NCI-H345 (cell line): ENCODE measurements at places on chromosomes 7 and 10.

DNA sequence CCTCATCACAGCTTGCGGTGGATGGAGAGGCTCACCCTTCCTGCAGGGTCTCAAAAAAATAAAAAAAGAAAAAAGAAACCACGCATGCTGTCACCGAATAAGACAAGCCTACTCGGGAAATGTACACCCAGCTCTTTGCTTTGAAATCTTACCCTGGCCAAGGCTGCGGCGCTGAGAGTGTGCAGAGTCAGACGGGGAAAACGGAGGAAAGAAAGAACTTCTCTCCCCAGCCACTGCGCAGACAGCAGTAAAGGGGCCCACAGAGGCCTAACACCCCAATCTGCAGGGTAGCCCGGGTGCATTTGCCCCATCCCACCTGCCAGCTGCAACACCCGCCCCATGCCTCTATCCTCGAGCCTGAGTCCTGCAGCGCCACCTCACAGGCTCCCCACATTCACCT, 14.8 kb downstream of the SLIT1 start:
- DNase-seq, result no peak

- no peak for DNase-seq
Observed at GRCh38 chr7:87574630-87575029, 26.1 kb downstream of the ABCB1 start.

DNA sequence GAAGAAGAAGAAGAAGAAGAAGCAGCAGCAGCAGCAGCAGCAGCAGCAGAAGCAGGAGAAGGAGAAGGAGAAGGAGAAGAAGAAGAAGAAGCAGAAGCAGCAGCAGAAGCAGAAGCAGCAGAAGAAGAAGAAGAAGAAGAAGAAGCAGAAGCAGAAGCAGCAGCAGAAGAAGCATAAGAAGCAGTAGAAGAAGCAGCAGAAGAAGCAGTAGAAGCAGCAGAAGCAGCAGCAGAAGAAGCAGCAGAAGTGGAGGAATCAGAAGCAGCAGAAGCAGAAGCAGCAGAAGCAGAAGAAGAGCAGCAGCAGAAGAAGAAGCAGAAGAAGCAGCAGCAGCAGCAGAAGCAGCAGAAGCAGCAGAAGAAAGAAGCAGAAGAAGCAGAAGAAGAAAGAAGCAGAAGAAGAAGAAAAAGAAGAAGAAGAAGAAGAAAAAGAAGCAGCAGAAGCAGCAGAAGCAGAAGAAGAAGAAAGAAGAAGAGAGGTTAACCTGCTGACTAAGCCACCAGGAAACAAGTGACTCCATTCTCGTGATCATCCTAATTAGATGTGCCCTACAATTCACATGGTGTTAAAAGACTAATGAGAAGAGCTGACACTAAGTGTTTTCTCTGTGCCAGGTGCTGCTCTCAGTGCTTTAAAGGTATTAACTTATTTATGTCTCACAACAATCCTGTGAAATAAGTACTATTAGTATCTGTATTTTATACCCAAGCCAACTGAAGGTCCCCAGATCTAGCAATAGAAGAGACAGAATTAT, 11.6 kb downstream of the CDNF start:
- no peak for DNase-seq

DNA sequence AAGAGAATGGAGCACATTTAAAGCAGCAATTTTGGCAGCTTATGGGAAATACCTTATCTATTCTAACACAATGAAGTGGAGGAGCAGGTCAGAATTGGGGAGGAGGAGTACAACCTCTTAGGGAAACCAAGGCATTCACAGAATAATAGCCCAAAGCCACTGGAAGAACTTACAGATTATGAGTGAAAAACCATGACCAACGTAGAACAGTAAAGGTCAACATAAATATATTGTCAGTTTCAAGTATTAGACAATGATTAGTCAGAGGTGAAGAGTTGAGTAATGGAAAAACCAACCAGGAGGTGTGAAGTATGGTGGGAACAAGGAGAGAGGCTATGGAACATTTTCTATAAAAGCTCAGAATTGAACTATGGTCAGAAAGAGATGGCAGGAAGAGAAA, 304.3 kb upstream of the SP4 start:
- no peak for DNase-seq

- DNase-seq, result no peak
Observed at GRCh38 chr10:114257498-114257897, 18.4 kb downstream of the VWA2 start.

DNA sequence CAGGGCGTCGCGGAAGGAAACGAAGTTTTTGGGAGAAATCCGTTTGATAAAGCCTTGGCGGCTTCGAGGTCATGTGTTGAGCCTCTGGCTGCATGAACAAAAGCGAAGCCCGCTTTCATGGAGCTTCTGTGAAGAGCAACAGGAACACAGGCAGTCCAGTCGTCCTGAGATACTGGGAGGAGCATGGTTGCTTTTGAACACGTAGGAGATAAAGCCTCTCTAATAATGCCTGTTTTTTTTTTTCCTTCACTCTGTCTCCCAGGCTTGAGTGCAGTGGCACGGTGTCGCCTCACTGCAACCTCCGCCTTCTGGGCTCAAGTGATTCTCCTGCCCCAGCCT, 473 bp upstream of the ZNF32 start:
- DNase-seq, result no peak

DNA sequence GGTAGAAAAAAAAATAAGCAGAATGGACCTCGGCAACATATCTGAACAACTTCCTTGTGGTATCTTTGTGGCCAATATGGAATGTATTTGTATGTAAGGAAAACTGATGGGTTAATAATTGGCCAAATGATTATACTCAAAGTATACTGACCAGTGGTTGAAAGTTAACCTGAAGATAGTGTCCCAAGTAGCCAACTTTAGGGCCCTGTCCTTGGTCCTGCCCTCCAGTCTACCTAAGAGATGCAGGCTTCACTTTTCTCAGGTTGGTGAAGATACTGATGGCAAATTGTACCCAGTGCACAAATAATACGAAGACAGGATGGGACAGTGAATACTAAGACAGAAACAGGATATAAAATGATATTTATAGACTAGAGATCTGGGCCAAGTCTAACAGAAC, 109.2 kb downstream of the SORCS3 start:
- no peak for DNase-seq

GRCh38 chr7:105003275-105003674, 10.7 kb upstream of the KMT2E start:
- DNase-seq, result no peak

DNA sequence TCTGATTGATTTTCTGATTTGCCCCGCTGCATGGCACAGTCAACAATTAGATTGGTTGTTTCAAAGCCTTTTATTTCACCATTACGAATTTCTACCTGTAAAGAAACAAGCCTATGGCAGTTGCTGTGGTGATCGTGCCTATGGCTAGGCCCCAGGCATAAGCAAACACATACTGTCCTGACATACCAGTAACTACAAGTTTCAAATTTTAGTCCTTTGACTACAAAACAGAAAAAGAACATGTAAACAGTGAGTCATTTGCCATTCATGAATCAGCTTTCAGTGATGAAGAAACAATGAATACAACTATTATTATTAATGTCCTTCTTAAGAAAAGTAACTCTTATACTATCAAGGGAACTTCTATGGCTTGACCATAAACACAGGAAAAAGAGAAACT, 168.0 kb upstream of the LRRN3 start:
- DNase-seq, result no peak

DNA sequence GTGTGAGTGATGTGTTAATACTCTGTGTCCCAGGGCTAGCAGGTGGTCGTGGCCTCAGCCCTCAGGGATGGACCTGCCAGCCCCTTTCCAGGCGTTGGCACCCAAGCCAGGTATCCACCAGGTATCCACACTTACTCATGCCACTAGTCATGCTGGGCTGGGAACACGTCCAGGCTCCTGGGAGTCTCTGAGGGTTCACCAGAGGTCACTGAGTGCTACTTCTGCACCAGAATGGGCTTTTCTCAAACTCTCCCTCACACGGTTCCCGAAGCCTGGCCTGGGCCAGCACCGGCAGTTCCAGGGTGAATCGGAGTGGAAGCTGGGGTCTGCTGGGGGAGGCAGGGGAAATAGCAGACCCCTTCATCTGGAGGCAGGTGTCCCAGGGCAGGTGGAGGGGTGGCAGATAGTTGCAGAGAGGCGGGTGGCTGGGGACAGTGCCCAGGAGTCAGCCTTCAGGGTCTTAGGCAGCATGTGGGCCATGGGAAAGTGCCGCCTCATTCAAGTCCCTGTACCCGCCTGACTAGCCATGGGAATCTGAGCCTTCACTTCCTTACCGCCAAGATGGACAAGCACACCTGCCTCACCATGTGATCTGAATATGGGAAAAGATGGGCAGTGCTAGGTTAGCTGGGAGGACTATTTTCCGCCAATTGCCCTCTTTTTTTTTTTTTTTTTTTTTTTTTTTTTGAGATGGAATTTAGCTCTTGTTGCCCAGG, 95.5 kb upstream of the GTF2I start:
- no peak for DNase-seq

DNA sequence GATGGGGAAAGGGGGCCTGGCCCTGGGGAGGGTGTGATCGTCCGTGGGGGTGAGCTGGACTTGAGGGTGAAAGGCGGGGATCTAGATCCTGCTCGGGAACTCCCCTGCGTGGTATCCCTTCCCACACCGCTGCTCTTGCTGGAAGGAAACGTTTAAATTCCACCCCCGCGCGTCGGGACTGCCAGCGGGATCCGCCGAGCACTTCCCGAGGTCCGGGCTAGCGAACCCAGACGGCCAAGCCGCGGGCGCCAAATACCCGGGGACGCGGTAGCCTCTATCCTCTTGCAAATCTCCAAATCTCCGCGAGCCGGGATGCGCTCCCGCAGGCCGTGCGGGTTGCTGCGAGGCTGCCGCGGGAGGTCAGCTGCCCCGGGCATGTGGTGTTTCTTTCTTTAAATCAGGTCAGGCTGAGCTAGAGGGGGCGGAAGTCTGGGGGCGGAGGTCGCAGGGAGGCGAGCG, 904 bp downstream of the NPTX2 start:
- DNase-seq, result no peak

DNA sequence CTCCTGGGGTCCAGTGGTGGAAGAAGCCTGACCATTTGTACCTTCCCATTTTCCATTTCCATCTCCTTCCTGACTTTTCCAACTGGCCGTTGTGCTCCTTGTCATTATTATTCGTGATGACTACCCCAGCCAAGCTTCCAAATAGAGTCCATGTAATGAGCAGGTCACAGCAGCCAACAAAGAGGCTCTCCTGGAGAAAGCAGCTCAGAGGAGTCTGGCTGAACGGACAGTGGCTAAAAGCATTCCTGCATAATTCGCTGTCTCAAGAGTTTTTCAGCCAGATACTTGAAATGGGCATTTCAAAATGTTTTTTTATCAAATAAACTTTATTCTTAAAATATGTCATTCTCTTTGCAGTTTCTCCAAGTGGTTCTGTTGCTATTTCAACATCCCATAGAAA, 458.6 kb downstream of the INHBA start:
- no peak for DNase-seq

GRCh38 chr10:29736366-29737073, 101.7 kb upstream of the SVIL start:
- peak; percentile 68 for DNase-seq

GRCh38 chr7:11427686-11428273, 404.2 kb downstream of the THSD7A start:
- DNase-seq, result peak; percentile 65

DNA sequence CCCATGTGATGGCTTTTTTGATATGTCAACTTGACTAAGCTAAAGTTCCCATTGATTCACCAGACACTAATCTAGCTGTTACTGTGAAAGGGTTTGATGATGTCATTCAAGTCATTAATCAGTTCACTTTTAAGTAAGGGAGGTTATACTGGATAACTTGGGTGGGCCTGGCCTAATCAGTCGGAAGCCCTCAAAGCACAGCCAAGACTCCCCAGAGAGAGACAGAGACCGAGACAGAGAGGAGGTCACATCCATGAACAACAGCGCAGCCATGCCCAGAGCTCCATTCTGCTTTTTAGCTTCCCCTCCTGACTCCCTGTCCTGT, 103.4 kb downstream of the TRIL start:
- no peak for DNase-seq

DNA sequence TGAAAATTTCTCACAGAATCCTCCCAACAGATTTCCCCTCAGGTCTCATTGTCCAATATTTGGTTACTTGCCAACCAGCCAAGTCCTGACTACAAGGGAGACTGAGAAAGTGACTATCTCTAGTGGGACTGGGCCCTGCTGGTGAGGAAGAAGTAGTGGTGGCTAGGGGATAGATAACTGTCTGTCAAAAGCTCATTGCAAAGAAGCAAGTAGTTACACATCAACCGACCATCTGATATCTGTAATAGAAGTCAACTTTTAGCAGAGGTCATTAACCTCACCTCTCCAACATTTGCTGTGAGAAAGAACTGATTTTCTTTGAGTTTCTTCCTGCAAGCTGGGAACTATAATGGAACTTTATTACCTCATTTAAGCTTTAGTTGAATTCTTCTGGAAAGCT, 15.2 kb downstream of the STAMBPL1 start:
- DNase-seq, result no peak

DNA sequence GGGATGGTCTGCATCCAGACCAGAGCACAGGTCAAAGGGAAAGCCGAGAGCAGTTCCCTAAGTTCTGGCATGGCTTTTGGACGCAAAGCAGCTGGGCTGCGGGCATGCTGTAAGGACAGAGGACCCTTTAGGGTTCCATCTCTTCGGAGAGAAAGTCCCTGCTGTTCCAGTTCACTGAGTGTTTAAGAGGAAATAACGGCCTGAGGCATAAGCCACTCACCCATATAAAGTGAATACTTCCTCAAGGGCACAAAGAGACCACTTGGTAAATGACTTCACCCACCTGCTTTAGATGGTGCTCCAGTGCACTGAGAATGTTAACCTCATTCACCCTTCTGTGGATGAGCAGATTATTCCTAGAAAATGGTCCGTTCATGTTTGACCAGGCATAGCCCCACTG, 586.7 kb upstream of the GALNT17 start:
- no peak for DNase-seq

DNA sequence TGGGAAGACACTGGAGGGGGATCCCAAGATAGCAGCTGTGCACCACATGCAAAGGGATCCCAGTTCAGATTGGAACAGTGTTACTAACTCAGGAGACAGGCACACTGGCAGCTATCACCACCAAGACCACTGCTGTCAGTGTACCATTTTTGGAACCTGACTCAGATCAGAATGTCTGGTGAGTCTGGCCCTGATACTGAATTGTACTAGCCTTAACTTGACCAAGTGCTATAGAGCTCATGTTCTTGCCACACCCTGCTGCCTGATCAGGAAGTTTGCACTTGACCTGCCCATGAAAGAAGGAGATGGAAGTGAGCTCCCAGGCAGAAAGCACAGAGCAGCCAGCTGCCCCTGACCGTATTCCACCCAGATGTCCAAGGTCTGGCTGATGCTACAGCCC, 4.8 kb upstream of the PRRT4 start:
- no peak for DNase-seq
